ENCODE measurements at places on chromosomes 3 and 15.
A peak's percentile ranks its signal among the peaks of the same experiment; 100 is the strongest.

GRCh38 chr3:48685603-48686511 is at the start of gene NCKIPSD:
Gene NCKIPSD (minus strand): TSS chr3:48685915. CDS start chr3:48685807, 108 bp downstream.
- peak; percentile 81 for DNase-seq

DNA sequence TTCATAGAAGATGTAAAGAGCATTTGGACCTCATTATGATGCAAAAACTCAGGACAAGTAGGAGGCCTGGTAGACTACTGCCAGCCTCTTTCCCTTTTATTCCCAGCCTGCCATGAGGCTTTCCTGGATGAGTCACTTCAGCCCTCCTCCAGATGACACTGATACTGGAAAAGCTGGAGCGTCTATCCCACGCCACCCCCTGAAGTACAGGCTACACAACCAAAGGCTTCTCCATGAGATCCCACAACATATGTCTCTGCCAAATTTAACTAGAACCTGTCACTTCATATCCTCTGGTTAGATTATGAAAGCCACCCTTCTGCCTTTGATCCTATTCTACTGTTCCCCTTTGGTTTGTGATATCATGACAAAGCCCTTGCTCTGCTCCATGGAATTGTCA is 56.1 kb upstream of the CPNE4 start:
- DNase-seq, result no peak

DNA sequence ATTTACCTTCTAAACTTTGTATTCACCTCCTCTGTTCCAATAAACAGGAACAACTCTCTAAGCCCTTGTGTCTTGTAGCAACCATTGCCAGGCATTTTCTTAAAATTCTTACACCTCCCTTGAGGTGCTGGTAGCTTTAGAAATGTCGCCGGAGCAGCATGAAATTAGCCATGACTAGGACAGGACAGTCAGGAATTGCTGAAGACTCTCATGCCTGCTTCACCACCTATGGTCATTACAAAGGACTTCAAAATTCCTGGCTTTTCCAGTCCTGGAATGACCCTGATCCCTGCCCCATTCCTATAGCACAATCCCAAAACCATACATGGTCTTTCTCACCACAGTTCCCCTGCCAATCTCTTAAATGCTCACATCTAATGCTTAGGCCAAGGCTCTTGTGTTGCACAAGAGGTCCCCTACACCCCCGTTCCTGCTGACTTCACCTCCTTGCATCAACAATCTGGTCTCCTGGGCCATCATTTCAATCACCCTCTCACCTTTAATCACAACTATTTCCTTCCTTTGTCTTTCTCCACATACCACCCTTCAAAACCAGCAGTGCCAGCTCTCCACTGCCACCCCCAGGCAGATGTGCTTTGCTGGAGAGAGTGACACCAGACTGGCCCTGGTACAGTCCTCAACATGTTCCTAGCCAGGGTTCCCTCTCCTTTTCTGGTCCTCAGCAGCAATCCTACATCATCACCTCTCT is 113.2 kb upstream of the TJP1 start:
- DNase-seq, result no peak

- DNase-seq, result no peak
Observed at GRCh38 chr3:170055209-170055608, 17.4 kb downstream of the GPR160 start.

DNA sequence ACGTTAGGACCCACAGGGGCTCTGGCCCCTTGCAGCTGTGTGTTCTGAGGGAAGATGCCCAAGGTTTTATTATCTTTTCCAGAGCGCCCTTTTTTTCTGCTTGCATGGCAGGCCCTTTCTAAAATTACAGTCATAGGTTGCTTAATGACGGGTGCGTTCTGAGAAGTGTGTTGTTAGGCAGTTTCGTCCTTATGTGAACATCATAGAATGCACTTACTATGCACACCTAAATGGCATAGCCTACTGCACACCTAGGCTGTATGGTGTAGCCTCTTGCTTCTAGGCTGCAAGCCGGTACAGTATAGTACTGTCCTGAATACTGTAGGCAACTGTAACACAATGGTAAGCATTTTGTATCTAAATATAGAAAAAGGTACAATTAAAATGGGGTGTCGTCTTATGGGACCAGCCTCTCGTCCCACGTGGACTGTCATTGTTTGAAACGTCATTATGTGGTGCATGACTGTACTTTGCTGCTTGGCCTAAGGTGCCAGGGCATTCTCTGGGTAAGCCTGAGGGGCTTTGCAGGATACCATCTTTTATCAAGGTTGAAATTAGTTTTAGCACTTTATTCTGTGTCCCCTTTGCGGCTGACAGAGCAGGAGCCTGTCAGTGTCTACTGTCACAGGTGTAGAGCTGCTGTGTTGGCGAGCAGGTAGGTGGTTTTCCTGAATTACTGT is 10.9 kb downstream of the KLF13 start:
- DNase-seq, result no peak
